T follicular helper cell (primary cell): ENCODE measurements at places on chromosomes 6 and 20.

DNA sequence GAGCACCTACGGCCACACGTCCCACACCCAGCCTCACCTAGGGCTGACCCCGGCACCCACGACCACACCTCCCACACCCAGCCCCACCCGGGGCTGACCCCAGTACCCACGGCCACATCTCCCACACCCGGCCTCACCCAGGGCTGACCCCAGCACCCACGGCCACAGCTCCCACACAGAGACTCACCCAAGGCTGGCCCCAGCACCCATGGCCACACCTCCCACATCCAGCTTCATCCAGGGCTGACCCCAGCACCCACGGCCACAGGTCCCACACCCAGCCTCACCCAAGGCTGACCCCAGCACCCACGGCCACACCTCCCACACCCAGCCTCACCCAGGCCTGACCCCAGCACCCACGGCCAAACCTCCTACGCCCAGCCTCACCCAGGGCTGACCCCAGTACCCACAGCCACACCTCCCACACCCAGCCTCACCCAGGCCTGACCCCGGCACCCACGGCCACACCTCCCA is 36.7 kb downstream of the NINL start:
- DNase-seq = no peak

DNA sequence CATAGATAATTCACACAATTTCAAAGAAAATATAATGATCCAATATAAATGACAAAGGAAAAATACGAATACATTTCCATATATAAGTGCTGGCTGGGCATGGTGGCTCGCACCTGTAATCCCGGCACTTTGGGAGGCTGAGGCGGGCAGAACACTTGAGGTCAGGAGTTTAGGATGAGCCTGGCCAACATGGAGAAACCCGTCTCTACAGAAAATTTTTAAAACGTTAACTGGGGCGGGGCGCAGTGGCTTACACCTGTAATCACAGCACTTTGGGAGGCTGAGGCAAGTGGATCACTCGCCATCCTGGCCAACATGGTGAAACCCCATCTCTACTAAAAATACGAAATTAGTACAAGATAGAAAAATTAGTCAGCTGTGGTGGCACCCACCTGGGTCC is 14.9 kb upstream of the MAPK13 start:
- no peak for DNase-seq

DNA sequence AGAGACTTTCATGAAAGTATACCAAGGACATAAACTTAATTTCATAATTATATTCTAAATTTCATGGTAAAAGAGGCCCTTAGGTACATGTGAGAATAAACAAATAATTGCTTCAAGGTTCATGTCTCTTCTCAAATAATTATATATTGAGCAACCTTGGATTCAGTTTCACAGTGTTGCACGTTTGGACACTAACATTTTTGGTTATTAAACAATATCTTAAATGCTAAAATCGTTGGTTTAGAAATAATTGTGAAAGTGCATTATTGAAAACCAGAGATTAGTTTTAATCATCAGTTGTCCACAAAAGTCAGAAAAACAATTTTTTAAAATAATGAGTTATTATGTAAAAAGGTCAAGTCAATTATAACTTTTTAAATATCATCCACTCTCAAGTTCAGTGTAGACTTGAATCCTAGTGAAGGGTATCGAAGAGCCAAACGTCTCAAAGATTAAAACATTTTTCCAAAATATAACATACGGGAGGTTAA is 227.1 kb upstream of the DEFB112 start:
- no peak for DNase-seq

GRCh38 chr6:158928068-158928467 is 71.9 kb downstream of the RSPH3 start:
- DNase-seq = no peak
